HT1080 (cell line): ENCODE measurements at places on chromosomes 5 and 9.

GRCh38 chr9:32454280-32454679 lies 69.8 kb downstream of the ACO1 start:
- DNase-seq, result no peak

DNA sequence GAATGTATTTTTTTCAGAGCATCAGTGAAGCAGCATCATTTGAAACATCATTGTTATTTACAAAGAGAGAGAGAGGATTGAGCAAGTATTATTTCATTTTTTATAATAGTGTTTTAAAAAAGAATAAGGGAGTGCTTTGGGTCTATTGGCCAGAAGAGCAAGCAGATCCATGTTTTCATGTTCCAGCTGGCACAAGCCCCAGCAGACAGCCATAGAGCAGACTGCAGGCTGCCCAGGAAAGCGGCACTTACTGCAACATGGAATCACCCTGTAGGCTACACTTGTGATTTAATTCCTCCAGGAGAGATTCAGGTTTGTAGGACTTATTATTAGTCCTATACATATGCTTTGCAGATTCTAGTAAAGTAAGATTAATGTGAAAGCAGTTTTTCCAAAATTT lies 407.0 kb upstream of the GRAMD2B start:
- no peak for DNase-seq

DNA sequence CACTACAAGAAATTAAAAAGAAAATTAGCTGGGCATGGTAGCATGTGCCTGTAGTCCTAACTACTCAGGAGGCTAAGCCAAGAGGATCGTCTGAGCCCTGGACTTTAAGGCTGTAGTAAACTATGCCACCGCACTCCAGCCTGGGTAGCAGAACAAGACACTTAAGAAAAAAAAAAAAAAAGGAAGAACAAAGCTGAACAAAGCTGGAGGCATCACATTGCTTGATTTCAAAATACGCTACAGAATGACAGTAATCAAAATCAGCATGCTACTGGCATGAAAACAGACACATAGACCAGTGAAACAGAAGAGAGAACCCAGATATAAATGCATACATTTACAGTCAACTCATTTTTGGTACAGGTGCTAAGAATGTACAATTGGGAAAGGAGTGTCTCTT lies 14.5 kb upstream of the OTULIN start:
- no peak for DNase-seq

GRCh38 chr5:125113328-125113727 lies 366.9 kb upstream of the ZNF608 start:
- DNase-seq, result no peak

DNA sequence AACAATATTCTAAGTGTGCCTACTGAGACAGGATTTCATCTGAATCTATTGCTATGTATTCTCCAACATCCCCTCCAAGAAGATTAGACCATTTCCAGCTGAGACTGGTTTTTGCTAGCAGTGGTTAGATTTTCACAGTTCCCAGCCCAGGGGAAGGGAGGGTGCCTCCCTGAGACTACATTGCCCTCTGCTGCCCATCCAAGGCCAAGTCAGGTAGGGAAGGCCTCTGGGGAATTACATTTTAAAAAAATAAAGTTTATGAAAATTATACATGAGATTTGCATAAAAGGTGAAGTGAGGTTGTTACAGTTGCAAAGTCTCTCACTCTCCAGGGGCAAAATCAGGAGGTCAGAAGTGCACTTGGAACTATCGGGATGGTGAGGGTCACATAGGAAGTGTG lies 28.0 kb upstream of the SYK start:
- no peak for DNase-seq
